ENCODE measurements at places on chromosomes 2 and 18.

GRCh38 chr18:76991021-76991688 is 141.4 kb downstream of the MBP start:
- no peak for DNase-seq

DNA sequence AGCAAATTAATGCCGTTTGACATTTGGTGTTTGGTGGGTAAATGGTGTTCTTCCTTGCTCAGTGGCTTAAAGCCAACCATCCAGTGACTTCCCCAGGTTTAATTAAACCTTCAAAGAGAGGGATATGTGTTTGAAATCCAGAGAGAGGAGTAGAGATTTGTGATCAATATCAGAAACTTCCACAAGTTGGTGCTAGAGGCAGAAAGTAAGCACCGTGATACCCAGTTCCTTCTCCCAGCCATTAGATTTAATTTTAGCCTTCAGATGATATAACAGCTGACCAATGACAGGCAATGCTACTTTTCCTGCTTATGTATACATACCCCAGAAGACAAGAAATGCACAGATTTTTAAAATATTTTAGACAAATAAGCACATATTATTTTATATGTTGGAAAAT is 398.5 kb downstream of the CDH2 start:
- DNase-seq = peak; percentile 27

DNA sequence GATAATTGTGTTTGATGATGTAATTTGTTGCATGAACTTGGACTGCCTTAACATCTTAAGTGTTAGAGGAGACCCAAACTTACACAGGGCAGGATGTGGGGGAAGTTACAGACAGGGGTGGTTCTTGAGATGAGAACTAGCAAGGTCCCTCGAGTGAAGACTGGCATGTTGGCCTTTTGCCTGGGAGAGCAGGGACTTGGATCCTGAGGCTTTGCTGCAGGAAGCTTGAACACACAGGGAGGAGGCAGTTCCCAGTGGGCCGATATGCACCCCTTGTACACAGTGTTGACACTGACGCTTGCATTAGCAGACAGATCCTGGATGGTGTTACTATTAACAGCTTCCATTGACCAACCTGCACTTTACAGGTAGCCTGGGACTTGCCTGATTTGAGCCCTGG is 47.5 kb downstream of the CHRNA1 start:
- no peak for DNase-seq

DNA sequence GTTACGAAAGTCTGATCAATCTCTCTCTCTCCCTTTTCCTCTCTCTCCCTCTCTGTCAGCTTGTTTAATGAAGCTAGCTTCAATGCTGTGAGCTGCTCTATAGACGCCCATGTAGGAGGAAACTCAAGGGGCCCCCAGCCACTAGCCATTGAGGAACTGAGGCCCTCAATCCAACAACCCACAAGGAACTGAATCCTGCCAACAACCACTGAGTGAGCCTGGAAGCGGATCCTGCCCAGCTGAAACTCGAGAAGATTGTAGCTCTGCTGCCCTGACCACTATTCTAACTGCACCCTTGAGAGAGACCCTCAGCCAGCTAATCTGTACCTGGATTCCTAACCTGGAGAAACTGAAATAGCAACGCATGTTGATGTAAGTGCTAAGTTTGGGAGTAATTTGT is 129.2 kb downstream of the BCL11A start:
- no peak for DNase-seq

- peak; percentile 93 for DNase-seq
Measured at GRCh38 chr2:120779781-120780283, 44.2 kb downstream of the GLI2 start.

- no peak for DNase-seq
Measured at GRCh38 chr2:239412905-239413603, 12.2 kb upstream of the HDAC4 start.

GRCh38 chr18:48834413-48835031 is 116.2 kb downstream of the SMAD7 start:
- DNase-seq = peak; percentile 95

DNA sequence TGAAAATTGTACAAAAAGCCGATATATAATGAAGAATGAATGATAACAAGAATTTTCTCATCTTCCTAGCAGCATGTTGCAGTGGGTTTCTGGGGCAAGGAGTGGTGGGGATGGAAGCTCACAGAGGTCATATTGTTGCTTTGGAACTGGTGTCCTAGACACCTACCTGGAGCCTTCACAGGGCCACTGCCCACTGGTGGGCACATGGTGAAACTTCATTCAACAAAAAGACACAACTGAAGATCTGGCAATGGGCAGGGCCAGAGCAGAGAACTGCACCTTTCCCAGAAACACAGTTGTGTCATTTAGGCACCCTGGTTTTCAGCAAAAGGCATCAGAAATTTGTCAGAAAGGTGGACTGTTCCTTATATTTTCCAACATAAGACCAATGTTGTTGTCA is 115.3 kb downstream of the FHOD3 start:
- no peak for DNase-seq

DNA sequence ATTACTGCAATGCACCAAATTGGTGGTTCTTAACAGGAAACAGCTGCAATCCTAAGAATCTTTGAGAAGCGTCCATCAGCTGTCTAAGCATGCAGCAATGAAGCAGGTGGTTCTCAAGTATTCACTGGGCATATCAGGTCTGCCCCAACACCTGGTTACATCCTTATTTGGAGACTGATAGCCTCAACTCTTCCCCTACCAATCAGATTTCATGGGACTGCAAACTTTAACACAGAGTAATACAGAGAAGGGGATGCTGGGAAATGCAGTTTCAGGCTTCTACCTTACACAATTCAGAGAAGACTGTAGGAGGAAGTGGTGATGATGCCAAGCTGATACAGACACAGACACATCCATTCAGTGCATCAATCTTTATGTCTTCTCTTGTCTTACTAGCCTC is 240.5 kb downstream of the BCL2 start:
- DNase-seq = no peak

- DNase-seq = no peak
Measured at GRCh38 chr2:92074549-92074898, 2796.7 kb upstream of the TEKT4 start.

DNA sequence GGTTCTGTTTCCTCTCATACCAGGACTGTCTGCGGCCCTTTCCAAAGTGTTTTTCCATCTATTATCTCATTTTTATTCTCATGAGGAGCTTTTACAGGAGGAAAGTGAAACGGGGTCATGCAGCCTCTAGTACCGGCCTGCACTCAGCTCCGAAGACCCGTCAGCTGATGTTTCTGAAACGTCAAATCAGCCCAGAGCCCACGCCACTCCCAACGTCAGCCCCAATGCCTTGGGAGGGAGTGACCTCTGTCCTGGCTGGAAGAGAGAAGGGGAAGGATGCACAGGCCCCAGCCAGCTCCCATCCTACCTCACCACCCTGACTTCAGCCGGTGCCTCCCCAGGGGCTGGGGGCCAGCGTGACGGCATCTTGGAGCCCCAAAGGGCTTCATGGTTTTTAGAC is 58.5 kb downstream of the ADCY3 start:
- DNase-seq = no peak

DNA sequence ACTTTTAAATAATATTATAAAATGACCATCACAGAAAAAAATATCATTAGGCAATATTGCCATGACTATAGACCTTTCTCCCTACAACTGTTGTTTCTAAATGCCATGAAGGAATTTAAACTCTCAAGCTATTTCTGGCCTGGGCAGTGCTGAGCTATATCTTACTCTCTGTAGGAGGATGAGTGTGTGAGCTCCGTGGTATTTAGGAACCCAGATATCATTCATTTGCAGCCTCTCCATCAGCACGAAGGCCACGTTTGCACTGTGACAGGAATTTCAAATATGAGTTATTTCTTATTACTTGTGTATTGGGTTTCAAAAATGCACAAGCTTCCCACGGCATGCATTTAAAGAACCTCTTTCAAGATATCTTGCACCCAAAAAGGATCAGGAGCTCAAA is 35.0 kb upstream of the SOX11 start:
- no peak for DNase-seq

DNA sequence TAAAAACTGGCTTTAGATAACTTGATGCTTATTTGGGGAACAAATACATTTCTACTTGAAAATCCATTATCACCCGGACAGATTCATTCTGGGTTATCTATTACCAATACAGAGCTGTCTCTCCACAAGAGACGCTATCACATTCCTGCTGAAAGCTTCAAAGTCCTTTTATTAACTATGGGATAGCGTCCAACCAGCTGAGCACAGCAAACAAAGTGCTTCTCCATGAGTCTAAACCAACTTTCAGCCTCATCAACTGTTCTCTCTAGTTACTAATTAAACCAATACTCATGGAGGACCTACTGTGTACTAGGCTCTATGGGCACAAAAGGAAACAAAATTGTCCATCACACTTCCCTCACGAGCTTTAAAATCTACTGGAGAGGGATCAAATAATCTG is 132.8 kb downstream of the L3MBTL4 start:
- no peak for DNase-seq

DNA sequence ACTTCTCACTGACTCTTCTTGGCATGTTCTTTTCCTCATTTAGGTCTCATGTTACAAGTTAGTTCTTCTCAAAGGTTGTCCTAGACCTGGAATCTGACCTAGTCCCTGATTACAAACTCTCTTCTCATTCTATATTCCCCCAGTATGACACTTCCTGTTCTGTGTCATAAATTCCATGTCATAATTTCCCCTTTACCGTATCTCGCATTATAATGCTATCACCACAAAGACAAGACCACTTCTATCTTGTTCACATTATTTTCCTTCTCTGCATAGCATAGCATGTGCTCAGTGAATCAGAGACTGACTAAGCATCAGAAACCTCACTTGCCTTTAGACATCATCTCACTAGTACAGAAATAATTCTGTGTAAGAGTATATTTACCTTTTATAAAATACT is 63.6 kb upstream of the CAVIN2 start:
- peak; percentile 73 for DNase-seq

DNA sequence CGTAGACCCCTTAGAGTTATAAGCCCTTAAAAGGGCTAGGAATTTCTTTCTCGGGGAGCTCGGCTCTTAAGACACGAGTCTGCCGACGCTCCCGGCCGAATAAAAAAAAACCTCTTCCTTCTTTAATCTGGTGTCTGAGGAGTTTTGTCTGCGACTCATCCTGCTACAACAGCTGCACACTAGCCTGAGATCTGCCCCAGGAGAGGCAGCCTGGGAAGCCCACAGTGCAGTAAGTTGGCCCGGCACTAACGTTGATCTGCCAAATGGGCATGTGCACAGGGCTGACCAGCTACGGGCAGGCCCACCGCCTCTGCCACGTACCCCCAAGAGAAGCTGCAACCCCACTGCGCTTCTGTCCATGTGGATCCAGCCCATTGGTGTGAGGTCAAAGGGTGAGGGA is 8.4 kb upstream of the LIMS2 start:
- no peak for DNase-seq

- no peak for DNase-seq
Measured at GRCh38 chr2:190863946-190864345, 16.7 kb upstream of the GLS start.

DNA sequence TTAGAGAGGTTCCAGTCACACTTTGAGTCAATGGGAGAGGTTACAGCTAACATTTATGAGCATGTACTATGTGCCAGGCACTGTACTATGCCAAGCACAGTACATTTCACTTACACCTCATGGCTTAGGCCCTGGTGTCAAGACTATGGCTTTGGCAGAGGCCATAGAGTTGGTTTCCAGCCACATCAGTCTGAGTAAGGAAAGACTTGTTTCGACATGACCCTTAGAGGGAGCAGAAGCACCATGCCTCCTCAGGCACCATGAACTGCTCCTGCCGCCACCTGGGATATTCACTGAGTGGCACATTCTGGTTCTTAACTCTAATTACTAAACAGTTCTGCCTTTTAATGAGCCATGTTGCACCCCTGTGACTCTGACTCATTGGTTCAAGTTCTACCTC is 12.7 kb downstream of the DGUOK start:
- peak; percentile 37 for DNase-seq

DNA sequence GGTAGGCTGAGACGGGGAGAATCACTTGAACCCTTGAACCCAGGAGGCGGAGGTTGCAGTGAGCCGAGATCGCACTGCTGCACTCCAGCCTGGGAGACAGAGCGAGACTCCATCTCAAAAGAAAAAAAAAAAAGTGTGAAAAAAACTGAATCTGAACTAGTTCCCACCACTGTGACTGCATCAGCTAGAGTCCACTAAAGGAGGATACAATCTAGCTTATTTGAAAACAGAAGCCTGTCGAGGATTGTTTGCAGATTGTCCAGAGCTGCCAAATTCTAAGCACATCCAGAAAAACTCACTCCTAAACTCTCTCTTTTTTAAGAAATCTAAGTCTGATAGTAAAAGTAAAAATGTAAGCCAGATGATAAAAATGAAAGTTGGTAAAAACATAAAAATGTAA is 10.6 kb downstream of the GFPT1 start:
- DNase-seq = no peak

DNA sequence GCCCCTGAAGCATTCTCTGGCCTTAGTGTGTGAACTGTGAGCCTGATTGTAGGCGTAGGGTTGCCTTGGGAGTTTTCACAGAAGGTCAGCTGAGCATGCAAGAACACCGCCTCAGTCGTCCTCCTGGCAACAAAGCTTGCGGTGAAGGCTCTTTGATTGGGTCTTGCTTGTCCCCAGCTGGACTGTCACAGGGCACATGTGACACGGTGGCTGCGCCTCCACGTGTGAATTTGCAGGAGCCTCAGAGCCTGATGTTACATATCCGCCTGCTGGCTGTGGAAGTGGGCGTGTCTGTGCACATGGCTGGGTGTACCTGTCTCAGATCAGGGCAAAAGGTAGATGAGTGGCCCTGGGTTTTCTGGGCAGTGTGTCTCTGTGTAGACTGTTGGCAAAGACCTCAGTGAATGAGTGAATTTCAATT is 228.7 kb downstream of the HAUS1 start:
- no peak for DNase-seq

- no peak for DNase-seq
Measured at GRCh38 chr2:101893681-101894381, 97.9 kb upstream of the IL1R2 start.

DNA sequence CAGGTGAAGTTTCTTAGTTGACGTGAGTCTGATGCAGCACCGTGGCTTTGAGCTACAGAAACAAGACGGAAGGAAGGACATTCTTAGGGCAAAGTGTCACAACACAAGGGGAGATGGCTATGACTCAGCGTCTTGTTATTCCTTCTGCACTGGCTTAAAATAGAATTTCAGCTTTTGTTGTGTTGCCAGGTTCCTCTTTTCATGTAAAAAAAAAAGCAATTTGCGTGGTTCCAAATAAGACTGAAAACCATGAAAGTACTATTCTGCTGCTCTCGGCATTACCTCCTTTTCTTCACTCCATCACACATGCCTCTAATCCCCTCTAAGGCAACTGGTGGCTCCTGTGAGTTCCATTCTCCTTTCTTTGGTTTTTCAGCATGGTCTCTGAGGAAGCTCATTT is 150.1 kb downstream of the ANTXR1 start:
- DNase-seq = no peak

DNA sequence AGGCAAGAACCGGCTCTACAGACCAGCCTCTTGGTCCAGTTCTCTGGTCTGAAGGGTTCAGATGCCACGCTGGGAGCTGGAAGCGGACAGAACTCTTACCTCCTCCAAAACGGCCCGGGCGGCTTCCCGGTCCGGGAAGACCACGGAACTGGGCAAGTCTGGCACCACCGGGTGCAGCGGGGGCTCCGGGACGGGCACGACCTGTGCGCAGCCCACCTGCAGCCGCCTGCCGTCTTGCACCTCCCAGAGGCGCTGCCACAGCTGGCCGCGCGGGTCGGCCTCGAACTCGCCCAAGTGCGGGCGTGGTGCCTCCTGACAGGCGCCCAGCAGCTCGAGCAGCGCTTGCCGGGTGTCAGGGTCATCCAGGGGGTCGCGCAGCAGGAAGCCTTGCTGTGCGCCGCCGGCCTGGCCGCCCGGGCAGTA is 773 bp downstream of the CMPK2 start:
- DNase-seq = no peak

- no peak for DNase-seq
Measured at GRCh38 chr18:79851489-79851888, 53.8 kb downstream of the KCNG2 start.
